Caco-2 (cell line): ENCODE measurements at places on chromosomes 12 and 14. TPM values are rescaled to one million over a fixed set of nuclear protein-coding genes. Genes with fewer than 3 reads are reported as not detected.

Gene IGF1
- total RNA-seq: 1.5 and 2.3 TPM in 2 replicates

Gene GPR135
- 0.52 and 0.77 TPM in 2 replicates for total RNA-seq

Gene BCL2L14
- 5.9 and 8.0 TPM in 2 replicates for total RNA-seq

Gene SLC17A8
- total RNA-seq: not detected in 2 replicates

Gene SMIM41
- not detected in 2 replicates for total RNA-seq

Gene LALBA
- total RNA-seq: not detected in 2 replicates

GRCh38 chr12:67035121-67035520 lies 234.0 kb upstream of the CAND1 start:
- DNase-seq: no peak

- no peak for DNase-seq
Observed at GRCh38 chr14:49816844-49817243, 35.7 kb downstream of the NEMF start.

DNA sequence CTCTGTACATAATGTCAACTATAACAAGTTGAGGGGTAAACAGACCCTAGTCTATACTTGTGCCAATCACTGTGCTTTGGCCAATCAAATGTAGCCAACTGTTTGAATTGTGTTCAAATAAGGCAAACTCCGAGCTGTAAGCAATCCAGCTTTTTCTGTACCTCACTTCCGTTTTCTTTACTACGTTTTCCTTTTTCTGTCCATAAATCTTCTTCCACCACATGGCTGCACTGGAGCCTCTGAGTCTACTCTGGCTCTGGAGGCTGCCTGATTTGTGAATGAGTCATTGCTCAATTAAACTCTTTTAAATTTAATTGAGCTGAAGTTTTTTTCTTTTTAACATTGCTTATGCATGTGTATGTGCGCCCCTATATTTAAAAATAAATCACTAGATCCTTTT lies 29.7 kb downstream of the CLEC1A start:
- no peak for DNase-seq

DNA sequence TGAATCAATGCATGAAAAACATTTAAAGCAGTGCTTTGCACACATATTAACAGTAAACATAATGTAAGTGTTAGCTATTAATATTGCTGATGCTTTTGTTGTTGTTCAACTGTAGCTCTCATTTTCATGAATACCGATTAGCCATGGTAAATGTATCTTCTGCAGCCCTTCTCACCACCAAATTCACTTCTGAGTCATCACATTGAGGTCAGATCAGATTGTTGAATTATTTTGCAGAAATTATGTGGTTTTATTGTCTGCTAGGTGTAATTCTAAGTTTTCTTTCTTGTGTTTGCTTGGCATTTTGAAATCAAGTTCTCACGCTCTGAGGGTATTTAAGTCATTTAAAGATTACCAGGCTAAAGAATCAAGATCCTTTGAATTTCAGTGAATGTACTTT lies 74.6 kb downstream of the AKAP6 start:
- no peak for DNase-seq

DNA sequence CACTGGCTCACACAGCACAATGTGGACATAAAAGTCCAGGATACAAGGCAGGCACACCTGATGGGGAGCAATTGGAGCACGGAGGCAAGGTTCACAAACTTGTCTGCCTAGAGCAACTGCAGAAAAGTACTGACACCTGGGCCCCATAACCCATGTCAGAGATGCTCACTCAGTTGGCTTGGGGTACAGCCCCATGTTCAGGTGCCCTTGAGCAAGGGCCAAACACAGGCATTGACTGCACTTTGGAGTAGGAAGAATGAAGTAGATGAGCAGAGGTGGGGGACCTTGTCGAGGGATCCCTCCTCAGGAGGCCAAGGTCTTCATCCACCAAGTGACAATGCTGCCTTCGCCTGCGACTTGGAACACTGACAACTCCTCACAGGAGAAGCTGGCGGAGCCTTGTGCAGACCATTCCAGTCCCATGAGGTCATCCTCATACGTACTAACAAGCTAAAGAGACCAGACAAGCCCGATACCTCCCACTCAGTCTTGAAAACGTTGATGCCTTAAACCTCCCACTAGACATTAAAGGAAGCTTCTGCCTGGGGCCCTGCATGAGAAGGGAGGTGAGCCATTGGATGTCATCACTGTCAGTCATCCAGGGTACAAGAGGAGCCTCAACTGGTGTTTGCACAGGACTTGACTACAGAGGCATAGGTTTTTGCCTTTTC lies 42.5 kb upstream of the C14orf180 start:
- DNase-seq: no peak

- no peak for DNase-seq
Observed at GRCh38 chr12:93743999-93744689, 67.0 kb downstream of the CRADD start.

DNA sequence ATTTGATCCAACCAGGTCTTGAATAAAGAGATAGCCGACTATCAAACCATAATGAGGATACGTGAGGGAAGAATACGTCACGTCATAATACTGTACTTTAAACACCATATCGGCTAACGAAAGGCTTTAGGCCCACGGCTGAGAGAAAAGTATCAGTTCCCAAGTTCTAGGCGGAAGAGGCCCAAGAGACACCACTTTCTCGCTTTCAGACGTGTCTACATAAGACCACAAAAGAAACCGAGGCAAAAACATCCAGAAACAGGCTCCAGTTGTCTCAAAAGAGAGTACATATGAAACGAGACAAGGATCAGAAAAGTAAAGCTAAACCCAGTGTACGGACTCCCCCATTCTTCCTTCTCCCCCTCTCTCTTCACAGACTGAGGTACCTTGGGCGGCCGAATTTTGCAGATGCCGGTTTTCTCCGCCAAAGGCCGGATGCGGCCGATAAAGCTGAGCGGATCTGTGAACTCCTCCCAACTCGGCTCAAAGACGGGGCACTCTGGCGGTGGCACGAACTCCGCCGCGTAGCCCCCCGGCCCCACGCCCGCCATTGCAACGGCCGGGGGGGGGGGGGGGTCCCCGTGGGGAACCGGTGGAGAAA lies 479 bp downstream of the KDM5A start:
- DNase-seq: no peak

DNA sequence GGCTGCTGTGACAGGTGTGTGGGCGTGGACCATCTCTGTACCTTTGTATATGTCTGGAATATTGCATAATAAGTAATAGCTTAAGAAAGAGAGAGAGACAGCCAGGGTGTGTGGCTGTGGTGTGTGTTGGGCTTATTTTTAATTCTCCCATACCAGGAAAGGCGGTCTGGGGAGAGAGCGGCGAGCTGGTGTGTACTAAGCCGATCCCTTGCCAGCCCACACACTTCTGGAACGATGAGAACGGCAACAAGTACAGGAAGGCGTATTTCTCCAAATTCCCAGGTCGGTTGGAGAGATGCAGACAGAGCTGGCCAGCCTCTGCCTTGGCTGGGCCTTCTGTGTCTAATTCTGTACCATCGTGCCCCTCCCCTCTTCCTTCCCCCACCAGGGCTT lies 63.9 kb downstream of the AACS start:
- DNase-seq: no peak

- DNase-seq: no peak
Observed at GRCh38 chr12:15146585-15146984, 74.6 kb downstream of the RERG start.

- no peak for DNase-seq
Observed at GRCh38 chr12:2092890-2093289, 40.1 kb downstream of the CACNA1C start.

GRCh38 chr12:122845865-122846621 lies 10.8 kb downstream of the HIP1R start:
- DNase-seq: no peak

DNA sequence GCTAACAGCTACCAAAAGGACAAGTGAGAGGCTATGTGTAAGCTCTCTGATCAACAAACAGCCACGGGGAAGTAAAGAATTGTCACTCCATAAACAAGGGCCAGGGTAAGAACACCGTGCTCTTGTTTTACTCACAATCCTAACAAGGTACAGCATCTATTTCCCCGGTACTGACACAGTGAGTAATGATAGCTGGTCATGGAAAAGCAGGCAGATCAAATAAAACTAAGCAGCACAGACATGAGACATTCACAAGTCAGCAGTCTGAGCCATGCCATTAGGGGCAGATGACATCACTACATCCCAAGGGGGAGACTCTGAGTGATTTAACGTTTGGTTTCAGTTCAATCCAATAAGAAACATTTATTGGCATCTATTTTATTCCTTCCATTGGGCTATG lies 54.4 kb downstream of the ARL6IP4 start:
- no peak for DNase-seq
